Activated T-cell treated with anti-CD3 and anti-CD28 coated beads, Interleukin-2, amount 50 U/mL, for 4 hours (primary cell): ENCODE measurements at places on chromosomes 1 and 21. TPM values are rescaled to one million over a fixed set of nuclear protein-coding genes. Genes with fewer than 3 reads are reported as not detected.

DNA sequence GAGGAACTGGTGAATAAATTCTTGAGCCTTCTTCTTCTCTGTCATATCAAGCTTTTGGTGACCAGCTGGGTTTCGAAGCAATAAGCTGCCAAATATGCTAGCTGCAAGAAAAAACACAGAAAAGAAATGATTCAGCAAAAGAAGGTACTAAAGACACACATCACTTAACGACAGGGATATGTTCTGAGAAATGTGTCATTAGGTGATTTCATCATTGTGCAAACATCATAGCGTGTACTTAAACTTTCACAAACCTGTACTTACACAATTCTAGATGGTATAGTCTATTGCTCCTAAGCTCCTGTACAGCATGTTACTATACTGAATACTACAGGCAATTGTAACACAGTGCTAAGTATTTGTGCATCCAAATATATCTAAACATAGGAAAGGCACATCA lies 2.9 kb upstream of the MTF1 start:
- DNase-seq: no peak

GRCh38 chr1:222970040-222970439 lies 155.2 kb downstream of the DISP1 start:
- DNase-seq: no peak

DNA sequence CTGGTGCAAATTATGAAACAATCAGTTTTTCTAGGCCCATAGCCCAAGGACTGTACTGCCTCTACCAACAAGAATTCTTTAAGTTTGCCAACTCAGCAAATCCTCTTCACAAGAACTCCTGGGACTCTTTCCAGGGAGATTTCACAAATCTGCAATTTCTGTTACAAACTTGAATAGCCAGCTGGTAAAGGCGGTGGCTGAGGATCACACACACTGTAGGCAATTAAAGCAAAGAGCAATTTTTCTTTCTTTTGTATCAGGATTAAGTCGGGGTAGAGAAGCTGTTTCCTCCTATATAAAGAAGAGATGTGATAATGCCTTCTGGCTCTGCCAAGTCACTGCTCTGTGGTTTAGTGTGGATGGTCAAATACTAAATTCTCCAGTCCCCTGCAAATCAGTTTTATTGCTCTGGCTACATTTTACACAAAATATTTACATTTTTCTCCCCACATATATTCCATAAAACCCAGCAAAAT lies 1.7 kb downstream of the ALDH9A1 start:
- no peak for DNase-seq

The CYP4X1 gene
- not detected for total RNA-seq

The OR2T33 gene
- total RNA-seq: not detected
